A549 treated with CORT108297 at 1 μM for 4 hours (cell line): ENCODE measurements at places on chromosomes 7 and 10. TPM values are rescaled to one million over a fixed set of nuclear protein-coding genes. Genes with fewer than 3 reads are reported as not detected.

FOXP2 gene
- not detected in 5 replicates for total RNA-seq

NANOS1 gene
- total RNA-seq: 1.6 to 3.2 TPM (median 2.9 TPM) in 5 replicates

EIF5AL1 gene
- total RNA-seq: 2.2 to 3.2 TPM (median 2.4 TPM) in 5 replicates

WDFY4 gene
- total RNA-seq: 0.02 to 0.05 TPM in 2 of 5 replicates, not detected in the others

MOGAT3 gene
- not detected in 5 replicates for total RNA-seq

ZNF138 gene
- 2.8 to 3.8 TPM (median 3.3 TPM) in 5 replicates for total RNA-seq

HPS1 gene
- total RNA-seq: 28.1 to 37.6 TPM (median 36.7 TPM) in 5 replicates

ACTL6B gene
- total RNA-seq: not detected in 5 replicates

CNPY1 gene
- not detected in 5 replicates for total RNA-seq

FASTK gene
- total RNA-seq: 52.6 to 89.4 TPM (median 82.4 TPM) in 5 replicates

PNLIPRP2 gene
- total RNA-seq: 0.11 TPM in 1 of 5 replicates, not detected in the others

POLR2J2 gene
- total RNA-seq: 0.10 to 0.75 TPM (median 0.52 TPM) in 5 replicates

ACSM6 gene
- total RNA-seq: not detected in 5 replicates

DMBT1 gene
- total RNA-seq: 0.03 to 0.11 TPM (median 0.08 TPM) in 5 replicates

PNLIPRP1 gene
- total RNA-seq: not detected in 5 replicates

AGBL3 gene
- total RNA-seq: 0.93 to 1.1 TPM (median 1.0 TPM) in 5 replicates

RBM20 gene
- total RNA-seq: 1.1 to 1.7 TPM (median 1.5 TPM) in 5 replicates

KIF20B gene
- total RNA-seq: 11.2 to 17.1 TPM (median 14.4 TPM) in 5 replicates

AGMO gene
- total RNA-seq: 0.57 to 1.1 TPM (median 0.75 TPM) in 5 replicates

SERPINE1 gene
- total RNA-seq: 1,104 to 1,398 TPM (median 1,160 TPM) in 5 replicates

SSC4D gene
- total RNA-seq: 0.88 to 1.5 TPM (median 1.1 TPM) in 5 replicates

ASIC3 gene
- total RNA-seq: 4.3 to 12.9 TPM (median 10.4 TPM) in 5 replicates

IDI2 gene
- total RNA-seq: 0.06 TPM in 1 of 5 replicates, not detected in the others

TCERG1L gene
- not detected in 5 replicates for total RNA-seq

LBX1 gene
- not detected in 5 replicates for total RNA-seq

VIPR2 gene
- total RNA-seq: 0.10 TPM in 1 of 5 replicates, not detected in the others

RAPGEF5 gene
- total RNA-seq: 0.03 to 0.12 TPM (median 0.07 TPM) in 5 replicates

SLC13A1 gene
- not detected in 5 replicates for total RNA-seq

CPA5 gene
- not detected in 5 replicates for total RNA-seq
